ENCODE measurements at places on chromosomes 16 and 17.
A peak's percentile ranks its signal among the peaks of the same experiment; 100 is the strongest.

- DNase-seq, result peak; percentile 32
Measured at GRCh38 chr17:77214743-77215142, 74.0 kb downstream of the SEC14L1 start.

GRCh38 chr17:40517981-40518380 lies 16.6 kb upstream of the TNS4 start:
- DNase-seq, result no peak

DNA sequence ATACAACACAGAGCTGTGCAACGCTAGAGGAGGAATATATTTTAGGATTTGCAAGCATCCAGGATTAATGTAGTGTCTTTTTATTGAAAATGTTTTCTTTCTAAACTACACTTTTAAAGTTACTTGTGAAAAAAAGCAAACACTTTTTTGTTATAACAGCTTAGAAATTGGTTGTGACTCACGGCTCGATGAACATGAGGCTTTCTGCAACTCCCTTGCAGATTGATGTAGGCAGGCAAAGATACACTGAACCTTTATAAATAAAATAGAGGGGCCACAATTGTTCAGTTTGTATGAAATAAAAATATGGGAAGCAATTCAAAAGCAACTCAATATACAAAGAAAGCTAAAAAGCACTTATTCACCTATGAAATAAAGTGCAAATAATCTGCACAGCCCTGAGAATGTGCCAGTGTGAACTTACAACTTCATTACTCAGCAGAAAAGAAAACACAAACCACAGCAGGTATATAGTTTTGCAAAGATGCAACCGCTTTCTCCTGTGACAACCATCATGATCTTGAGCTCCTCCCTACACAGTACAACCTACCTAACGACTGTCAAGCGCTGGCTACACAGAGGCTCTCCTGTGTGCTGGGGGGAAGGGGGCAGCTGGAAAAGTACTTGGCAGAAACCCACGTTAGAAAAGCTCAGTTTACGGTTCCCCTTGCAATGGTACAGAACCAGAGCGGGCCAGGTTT lies 948 bp downstream of the LUC7L start:
- no peak for DNase-seq

GRCh38 chr16:35134471-35134870 lies 1675.1 kb downstream of the TP53TG3F start:
- DNase-seq, result no peak

All from HFFc6 (cell line).